T-helper 1 cell (primary cell): ENCODE measurements at places on chromosomes 5 and 9.

GRCh38 chr9:122897969-122898368 lies 7.2 kb downstream of the RC3H2 start:
- DNase-seq = no peak

DNA sequence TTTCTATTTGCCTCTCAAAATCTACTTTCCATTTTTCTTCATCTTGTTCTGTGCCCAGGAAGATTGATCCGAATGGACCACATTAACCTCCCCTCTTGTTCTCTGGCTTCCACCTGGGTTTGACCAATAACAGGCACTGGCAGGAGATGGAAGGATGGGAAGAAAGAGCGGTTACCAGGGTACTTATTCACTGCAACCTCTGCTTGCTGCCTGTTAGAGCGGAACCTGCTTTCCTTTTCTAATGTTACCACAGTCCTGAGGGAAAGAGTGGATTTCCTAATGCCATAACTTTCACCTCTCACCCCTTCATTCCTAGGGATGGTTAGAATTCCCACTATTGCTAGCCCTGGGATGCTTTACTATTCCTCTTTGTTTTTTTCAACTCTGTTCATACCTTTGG lies 262.1 kb downstream of the RFX3 start:
- DNase-seq = no peak

DNA sequence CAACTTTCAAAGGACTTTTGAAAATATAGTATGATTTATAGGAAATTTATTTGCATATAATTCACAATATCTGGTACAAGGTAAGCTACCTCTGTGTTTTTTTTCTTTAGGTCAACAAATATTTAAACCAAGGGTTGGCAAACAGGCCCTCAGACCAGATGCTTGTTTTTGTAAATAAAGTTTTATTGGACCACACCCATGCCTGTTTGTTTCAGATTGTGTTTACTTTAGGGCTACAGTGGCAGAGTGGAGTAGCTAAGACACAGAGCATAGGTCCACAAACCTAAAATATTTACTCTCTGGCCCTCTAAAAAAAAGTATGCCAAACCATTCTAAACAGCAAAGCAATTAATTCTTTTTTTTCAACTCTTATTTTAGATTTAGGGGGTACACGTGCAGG lies 119.7 kb upstream of the CCDC152 start:
- DNase-seq = no peak

- DNase-seq = no peak
Observed at GRCh38 chr5:68330574-68330973, 115.0 kb downstream of the PIK3R1 start.

DNA sequence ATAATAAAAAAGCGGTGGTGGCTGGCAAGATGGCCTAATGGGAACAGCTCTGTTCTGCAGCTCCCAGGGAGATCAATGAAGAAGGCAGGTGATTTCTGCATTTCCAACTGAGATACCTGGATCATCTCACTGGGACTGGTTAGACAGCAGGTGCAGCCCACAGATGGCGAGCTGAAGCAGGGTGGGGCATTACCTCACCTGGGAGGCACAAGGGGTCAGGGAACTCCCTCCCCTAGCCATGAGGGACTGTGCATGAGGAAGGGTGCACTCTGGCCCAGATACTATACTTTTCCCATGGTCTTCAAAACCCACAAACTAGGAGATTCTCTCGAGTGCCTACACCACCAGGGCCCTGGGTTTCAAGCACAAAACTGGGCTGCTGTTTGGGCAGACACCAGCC lies 45.6 kb upstream of the PTGER4 start:
- DNase-seq = no peak
